ENCODE measurements at places on chromosomes 2 and 18. TPM values are rescaled to one million over a fixed set of nuclear protein-coding genes. Genes with fewer than 3 reads are reported as not detected.

Gene TMSB10
- total RNA-seq = 1,660 TPM

Gene NT5DC4
- not detected for total RNA-seq

Gene KIF1A
- 0.12 TPM for total RNA-seq

Gene LRRC30
- not detected for total RNA-seq

Gene RPRM
- total RNA-seq = not detected

Gene DPYSL5
- total RNA-seq = not detected

Gene GKN1
- not detected for total RNA-seq

Gene PLCL1
- total RNA-seq = 0.20 TPM

GRCh38 chr2:208101716-208102631, 22.4 kb downstream of the CRYGD start:
- ATAC-seq = no peak

DNA sequence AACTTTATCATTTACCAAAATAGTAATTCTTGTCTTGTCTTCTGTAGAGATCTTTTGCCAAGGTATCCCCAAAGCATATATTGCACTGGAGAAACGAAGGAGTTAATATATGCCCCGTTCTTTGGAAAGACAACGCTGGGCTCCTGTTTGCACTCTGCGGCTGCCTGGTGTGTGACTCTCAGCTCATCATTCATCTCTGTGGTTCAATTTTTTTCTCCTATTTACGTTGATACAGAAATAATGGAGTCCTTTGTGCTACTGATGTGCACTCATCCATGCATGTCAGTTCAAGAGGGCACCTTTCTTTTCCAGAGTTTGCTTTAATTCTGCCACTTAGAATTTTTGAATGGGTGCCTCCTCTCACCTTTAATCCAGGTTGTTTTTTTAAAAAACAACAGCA, 655.5 kb downstream of the DCDC2C start:
- no peak for ATAC-seq

GRCh38 chr18:21632393-21632792, 20.3 kb downstream of the SNRPD1 start:
- ATAC-seq = no peak

DNA sequence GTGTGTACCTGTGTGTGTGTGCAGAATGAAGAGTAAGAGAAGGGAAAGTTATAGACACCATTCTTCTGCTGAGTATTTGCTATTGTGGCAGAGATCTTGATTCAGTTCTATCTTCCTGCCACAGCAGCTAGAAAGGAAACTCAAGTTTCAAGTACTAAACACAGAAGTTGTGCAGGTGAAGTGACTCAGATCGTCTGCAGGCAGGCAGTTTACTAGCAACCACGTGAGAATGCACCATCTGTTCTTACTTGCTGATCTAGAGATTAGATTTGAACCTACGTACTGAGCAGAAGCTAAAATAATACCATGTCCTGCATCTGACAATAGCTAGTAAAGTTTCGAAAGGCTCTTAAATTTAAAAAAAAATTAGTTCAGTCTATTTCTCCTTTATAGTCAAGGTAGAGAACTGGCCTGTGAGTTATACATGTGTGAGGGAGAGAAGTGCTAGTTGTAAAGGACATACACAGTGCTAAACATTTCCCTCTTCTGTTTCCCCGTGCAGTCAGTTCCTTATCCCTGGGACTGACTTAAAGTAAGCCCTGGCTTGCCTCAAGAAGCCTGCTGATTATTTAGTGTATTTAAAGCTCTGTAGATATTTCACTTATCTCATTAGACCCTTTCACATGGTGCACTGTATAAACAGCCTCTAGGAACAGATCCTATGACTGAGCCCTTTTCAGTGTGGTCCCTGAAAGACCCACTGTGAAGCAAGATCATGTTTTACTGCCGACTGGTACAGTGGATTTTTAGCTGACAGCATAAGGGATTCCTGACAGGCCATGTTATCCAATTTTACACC, 45.0 kb downstream of the SLC38A11 start:
- ATAC-seq = peak; percentile 68

GRCh38 chr18:43931439-43931838, 654.1 kb upstream of the SYT4 start:
- ATAC-seq = no peak

- no peak for ATAC-seq
Observed at GRCh38 chr2:8193686-8194615, 487.9 kb upstream of the ID2 start.

DNA sequence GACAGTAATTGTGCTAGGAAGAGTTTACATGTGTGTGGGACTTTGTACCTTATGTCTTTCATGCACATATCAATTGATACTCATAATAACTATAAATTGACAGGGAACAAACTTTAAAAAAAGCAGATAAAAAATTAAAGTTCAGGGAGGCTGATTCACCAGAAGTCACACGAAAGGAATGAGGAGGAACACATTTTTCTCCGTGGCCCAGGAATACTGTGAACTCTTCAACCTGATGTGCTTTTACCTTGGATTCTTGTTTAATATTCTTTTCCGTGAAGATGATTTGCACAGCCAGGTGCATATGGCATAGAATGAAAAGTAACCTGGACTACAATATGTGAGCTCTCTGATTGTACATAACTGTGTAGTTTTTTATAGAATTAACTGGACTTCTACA, 326.3 kb downstream of the CDH7 start:
- no peak for ATAC-seq

DNA sequence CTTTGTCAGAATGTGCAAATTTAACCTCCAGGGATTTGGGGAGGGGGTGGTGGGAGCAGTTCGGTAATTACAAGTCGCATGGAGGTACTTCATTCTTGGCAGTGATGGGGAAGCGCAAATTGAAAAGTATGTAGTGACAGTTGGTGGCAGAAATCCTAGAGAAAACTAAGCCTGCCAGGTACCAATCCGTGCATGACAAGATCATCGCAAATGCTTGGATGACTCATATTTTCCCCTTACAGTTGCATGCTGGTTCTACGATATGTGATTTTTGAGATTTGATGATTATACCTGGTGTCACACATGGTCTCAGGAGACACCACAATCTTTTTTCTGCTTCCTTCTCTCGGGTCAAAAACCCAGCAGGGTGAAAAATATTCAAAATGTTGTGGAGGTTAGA, 479.7 kb upstream of the ID2 start:
- no peak for ATAC-seq

- peak; percentile 50 for ATAC-seq
Observed at GRCh38 chr2:201827621-201828020, 21.3 kb downstream of the CDK15 start.

GRCh38 chr2:181411105-181411849, 45.9 kb upstream of the ITGA4 start:
- peak; percentile 25 for ATAC-seq

GRCh38 chr2:142834021-142834420, 43.4 kb upstream of the KYNU start:
- ATAC-seq = no peak

DNA sequence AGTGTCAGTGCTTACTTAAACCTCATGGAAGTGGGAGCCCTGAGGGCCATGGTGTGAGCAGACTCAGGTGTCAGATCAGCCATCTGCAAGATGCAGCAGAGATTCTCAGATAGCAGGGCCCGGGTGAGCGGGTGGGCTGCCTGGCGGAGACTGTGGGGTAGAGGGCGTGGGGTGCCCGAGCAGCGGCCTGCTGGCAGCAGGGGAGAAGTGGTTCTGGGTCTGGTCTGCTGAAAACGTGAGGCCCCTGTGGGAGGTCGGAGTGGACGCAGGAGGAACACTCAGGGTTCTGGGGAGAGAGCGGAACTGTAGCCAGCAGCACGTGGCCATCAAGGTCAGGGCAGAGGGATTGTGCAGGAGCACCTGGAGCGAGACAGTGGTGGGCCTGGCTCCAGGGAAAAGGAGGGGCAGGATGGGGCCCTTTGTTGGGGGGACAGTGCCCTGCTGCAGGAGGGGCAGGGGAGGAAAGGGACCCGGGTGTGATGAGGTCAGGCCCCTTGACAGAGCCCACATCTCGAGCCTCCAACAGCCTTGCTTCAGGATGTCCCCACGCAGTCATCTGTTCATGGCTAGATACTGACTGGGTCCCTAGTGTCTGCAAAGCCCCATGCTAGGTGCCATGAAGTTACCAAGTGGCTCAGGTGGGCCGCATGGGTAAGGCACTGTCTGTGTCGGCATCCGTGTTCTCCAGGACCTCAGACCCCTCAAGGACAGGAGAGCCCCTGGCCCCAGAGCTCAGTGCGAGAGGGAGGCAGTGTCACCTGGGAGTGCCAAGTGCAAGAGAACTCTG, 2.7 kb upstream of the ESPNL start:
- no peak for ATAC-seq

DNA sequence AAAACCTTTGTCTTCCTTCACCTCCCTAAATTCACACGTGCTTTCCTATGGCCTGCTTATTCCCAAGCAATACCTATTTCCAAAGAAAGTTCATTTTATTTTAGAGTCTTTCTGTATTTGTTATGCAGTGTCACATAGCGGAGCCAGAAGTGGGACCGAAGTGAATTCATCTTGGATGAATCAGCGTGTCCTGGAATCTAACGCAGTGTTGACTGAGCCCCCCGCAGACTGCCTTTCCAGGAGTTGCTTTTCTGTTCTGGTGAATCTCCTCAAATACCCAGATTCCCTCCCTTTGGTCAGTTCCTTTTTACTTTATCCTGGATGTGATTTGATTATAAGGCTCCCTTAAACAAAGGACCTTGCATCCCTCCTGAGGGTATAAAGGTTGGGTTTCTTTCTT, 10.8 kb downstream of the ALPP start:
- ATAC-seq = no peak

DNA sequence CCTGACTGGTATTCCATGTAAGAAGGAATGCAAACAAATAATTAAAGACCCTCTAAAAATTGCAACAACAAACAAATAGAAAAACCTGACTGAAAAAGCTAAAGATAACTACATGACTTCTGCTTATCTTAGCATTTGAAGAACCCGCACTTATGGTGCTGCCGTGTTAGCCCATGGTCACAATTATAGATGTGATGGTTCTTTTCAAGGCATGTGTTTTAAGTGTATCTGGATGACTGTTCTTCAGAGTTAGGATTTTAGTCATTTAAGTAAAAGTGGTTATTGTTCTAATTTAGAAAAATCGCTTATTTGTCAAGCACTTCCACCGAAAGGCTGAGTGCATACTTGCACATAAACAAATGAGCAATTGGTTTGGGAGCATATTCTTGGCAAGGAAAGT, 77.3 kb downstream of the CPS1 start:
- no peak for ATAC-seq

DNA sequence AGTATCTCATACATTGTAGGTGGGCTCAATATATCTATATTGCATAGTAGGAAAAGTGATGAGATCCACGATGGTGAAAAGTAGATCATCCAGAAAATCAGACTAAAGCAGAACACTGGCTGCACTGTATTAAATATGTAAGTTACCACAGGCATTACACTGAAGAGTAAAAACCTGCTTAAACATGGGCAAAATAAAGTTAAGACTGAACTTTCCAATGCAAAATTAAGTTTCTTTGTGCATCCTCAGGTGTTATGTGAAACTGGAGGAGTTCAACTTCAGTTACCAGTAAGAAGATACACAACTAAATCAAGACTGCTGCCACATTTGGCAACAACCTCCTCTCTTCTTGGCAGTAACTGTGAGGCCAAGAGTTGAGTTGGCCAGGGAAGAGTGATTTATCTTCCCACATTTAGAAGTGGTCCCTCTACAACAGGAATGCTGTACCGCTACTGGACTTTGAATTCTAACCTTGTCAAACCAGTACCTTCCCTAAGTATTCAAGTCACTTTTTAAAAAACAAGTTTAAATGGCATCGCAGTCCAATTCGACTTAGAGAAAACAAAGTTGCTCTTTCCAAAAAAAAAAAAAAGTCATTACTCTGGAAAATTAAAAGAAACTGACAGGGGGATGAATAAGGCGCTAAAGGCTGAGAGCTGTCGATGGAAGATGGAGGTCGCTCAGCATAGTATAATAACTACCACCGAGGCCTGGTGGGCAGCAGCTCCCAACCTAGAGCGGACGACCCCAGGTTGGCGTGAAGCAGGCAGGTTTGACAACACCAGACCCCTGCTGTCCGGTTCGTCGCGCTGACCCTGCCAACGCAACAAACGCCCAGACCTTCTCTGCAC, 1.1 kb downstream of the MAP4K3 start:
- ATAC-seq = no peak

GRCh38 chr18:78918707-78919106, 60.9 kb upstream of the SALL3 start:
- no peak for ATAC-seq

DNA sequence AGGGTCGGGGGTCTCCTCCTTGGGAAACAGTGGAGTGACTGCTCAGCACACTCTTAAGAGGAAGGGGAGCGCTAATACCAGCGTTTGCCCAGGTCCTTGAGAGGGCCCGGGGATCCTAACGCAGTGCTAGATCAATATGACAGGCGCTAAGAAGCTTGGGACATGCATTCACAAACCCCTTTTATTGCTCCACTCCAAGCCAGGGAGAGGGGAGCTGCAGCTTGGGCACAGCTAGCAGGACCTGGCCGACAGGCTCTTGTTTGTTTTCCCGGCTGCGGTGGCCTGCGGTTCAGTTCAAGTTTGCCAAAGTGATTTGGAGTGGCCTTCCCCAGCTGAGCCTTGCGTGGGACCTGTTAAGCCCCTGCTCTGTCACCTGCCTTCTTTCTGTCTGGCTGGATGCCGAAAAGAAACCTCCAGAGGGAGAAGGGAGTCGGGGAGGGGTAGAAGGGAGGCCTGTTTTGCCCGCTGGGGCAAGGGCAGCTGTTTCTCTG, 152.1 kb downstream of the GLI2 start:
- ATAC-seq = no peak

DNA sequence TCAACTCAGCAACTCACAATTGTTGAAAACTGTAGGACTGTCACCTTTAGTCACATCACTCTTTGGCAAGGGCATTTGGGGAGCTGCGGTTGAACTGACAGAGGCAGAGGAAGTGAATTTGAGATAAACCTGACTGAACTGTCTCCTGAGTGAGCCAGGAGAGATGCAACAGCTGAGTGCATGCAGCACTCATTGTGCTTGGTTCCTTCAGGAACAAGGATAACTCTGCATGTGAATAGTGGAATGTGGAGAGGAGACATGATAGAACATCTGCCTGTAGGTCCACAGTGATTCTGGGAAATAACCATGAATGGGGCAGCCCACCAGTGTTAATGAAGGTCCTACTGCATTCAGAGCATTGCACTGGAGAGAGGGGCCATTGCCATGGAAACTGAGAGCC, 494.7 kb downstream of the STK39 start:
- ATAC-seq = no peak

DNA sequence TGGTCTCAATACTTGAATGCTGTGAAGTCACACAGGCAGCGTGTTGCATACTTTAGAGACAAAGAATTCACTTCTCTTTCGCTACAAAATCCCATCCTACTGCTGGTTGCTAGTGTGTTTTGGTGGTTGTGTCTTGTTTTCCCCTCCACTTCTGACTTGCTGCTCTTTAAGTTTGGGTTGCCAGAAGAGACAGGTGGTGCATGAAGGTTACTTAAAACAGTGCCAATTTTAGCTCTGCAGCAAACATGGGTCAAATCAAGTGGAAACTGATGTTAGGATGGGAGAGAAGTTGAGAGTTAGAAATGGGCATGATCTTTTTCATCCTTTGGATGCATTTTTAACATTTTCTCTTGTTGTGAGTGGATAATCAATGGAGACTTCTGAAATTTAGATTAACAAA, 136.2 kb upstream of the KCNH7 start:
- no peak for ATAC-seq

DNA sequence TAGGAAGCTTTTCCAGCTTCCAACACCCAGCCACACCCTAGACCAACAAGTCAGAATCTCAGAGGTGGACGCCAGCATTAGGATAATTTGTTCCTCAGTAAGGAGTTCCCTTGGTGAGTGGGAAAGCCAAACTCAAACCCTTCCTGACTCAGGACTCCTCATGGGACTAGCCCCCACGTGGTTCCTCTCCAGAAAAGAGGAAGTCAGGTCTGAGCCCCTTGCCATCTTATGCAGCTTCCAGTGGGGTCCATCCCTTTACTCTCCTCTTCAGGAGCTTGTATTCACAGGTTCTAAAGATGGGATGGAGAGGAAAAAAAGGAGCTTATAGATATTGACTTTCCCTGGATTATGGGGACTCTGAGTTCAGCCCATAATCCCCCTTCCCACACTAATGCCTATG, 14.8 kb upstream of the NOTO start:
- no peak for ATAC-seq
